ENCODE measurements at places on chromosomes 4 and X.

DNA sequence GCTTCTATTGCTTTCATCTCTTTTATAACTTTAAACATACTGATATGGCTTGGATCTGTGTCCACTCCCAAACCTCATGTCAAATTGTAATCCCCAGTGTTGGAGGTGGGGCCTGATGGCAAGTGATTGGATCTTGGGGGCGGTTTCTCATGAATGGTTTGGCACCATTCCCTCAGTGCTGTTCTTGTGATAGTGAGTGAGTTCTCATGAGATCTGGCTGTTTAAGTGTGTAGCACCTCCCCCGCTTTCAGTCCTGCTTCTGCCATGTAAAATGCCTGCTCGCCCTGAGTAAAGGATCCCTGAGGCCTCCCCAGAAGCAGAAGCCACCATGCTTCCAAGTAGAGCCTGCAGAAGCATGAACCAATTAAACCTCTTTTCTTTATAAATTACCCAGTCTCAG lies 17.7 kb downstream of the MND1 start:
- no peak for DNase-seq

- no peak for DNase-seq
Measured at GRCh38 chr4:87982036-87982435, 6.5 kb downstream of the SPP1 start.

- no peak for DNase-seq
Measured at GRCh38 chr4:89111833-89112563, 665 bp downstream of the TIGD2 start.

GRCh38 chrX:10759141-10759799 lies 138.9 kb upstream of the MID1 start:
- DNase-seq: no peak

DNA sequence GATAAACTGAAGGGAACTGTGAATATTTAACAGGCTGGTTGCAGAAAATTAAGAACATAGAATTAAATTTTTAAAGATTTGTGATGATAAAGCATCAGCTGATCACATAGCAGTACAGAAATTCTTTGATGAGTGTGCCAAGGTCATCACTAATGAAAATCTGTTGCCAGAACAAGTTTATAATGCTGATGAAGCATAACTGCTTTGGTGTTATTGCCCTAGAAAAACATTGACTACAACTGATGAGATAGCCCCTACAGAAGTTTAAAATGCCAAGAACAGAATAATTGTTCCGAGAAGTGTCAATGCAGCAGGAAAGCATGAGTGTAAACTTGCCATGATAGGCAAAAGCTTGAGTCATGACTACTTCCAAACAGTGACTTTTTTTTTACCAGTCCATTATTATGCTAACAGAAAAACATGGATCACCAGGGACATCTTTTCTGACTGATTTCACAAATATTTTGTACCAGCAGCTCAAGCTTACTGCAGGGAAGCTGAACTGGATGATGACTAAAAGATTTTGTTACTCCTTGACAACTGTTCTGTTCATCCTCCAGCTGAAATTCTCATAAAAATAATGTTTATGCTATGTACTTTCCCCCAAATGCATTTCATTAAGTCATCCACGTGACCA lies 1136.6 kb downstream of the FAT4 start:
- no peak for DNase-seq

- no peak for DNase-seq
Measured at GRCh38 chr4:166252487-166253402, 379.7 kb downstream of the TLL1 start.

Data from stimulated activated CD4-positive, alpha-beta T cell treated with anti-CD3 and anti-CD28 coated beads, Interleukin-1b, Interleukin-23, amount 100 ng/mL, for 24 hours (primary cell).